Substantia nigra (tissue), 51 donors: ENCODE measurements at places on chromosomes 1 and 21.
A peak's percentile ranks its signal among the peaks of the same experiment; 100 is the strongest.

DNA sequence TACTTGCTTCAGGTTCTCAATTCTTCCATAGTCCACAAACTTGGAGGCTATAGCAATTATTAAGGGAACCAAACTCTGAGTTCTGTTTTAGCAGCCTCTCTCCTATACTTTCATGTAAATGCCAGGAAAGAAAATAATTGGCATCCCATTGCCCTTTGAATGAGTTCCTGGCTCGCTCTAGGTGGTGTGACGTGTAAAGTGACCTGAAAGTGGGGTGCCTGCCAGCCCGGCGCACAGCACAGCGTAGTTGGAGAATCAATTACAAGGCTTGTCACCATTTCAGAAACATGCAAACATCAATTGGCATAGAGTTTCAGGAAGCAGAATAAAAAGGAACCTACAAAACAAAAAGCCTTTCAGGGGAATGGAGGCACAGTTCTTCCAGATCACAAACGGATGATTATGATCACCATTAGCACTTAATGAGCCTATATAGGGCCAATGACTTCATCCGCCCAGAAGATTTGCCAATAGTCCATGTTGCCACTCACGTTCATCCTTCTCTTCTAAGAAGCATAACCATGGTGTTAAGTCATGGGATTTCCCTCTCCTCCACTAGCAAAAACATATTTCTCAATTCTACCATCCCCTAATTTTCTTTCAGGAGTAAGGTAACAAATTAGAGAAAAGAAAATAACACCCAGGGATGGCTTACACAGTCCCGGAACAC lies 354.6 kb upstream of the ADGRL2 start:
- DNase-seq: no peak

GRCh38 chr1:202234331-202235002 lies 40.9 kb downstream of the LGR6 start:
- no peak for DNase-seq

DNA sequence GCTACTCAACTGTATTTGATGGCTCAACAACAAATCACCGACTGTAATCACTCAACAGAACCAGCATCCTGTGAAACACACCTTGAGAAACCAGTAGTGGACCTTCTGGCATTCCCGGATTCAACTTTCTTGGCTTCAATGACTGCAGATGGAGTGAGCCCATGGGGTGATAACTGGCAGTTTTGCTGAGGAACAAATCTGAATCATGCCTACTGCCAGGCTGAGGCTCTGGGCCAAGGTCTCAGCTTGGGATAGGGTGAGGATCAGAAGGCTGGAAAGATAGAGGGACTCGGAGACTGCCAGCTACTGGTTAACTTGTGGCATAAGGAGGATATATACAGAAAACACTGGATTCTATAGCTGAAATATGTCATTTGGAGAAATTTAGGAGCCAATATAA lies 63.5 kb upstream of the DIRAS3 start:
- no peak for DNase-seq

GRCh38 chr21:34782506-34783360 lies 113.9 kb downstream of the CLIC6 start:
- no peak for DNase-seq

DNA sequence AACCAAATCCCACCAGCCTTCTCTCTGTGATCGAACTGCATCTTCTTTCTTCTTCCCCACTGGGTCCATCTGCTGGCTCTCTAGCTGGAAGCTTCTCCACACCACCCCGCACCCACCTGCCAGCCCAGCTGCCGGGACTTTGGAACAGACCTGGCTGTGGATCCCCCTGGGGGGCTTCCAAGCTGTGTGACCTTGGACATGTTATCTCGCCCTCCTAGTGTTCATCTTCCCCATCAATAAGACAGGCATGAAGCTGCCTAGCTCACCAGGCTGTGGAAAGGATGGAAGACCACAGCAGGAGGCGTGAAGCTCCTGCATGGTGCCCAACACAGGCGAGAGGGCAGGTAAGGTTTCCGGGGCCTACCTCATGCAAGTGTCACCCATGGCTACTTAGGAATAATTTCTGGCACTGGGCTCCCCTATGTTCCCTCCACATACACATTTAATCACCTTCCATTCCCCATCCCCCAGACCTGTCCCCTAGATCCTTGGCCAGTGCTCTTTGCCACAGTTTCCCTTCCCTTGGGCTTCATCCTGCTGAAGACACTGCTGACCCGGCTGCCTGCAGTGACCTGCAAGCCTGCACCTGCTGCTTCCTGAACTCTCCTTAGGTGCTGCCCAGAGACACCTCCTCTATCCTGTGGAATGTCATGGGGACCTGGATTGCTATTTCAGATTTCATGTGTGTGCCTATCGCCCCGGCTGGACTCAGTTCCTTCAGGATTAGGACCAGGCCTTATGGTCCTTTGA lies 13.2 kb upstream of the C2CD2 start:
- no peak for DNase-seq

GRCh38 chr1:200794506-200795065 lies 55.9 kb downstream of the CAMSAP2 start:
- DNase-seq: peak; percentile 5

GRCh38 chr1:36464605-36465393 lies 615 bp upstream of the MRPS15 start:
- no peak for DNase-seq

DNA sequence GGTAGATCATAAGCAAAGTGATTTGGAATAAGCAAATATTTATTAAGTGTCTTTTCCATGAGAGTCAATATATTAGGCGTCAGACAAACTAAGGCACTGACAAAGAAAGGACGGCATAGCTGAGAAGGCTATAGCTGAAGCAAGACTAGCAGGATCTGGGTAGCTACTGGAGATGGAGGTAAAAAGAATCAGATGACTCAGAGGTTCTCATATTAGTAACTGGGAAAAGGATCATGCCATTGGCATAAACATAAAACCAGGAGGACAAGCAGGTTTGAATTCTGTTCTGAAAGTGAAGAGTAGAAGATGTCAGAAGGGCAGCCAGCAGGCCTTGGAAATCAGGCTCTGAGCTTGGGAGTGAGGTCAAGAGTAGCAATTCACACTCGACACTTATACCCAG lies 531.9 kb downstream of the PTPRC start:
- DNase-seq: no peak

DNA sequence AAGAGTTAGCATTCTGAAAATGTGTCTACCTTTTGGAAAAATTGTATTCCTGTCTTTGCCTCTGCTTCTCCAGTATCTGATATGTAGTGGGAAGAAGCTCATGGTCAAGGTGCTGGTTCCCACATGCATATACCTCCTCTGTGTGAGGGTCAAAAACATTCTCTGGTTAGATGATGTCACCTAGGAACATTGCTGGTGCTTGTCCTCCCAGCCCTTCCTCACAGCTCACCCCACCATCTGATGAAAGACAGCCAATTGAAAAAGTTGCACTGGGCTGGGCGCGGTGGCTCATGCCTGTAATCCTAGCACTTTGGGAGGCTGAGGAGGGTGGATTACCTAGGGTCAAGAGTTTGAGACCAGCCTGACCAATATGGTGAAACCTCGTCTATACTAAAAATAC lies 154.4 kb downstream of the NR5A2 start:
- no peak for DNase-seq

DNA sequence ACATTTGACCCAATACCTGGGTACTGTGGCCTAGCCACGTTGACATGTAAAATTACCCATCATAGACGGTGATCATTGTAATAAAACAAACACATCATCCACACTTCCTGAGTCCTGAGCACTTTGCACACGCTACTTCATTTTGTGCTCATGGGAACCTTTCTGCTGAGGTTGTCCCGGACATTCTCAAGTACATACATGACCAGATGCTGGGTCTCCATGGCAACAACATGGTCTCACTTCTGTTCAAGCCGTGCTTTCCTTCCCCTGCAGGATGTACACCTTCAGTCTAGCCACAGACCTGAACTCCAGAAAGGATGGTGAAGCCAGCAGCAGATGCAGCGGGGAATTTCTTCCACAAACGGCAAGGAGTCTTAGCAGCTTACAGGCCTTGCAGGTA lies 22.7 kb downstream of the UBASH3A start:
- no peak for DNase-seq

- DNase-seq: no peak
Measured at GRCh38 chr1:198681252-198681651, 42.4 kb downstream of the PTPRC start.

DNA sequence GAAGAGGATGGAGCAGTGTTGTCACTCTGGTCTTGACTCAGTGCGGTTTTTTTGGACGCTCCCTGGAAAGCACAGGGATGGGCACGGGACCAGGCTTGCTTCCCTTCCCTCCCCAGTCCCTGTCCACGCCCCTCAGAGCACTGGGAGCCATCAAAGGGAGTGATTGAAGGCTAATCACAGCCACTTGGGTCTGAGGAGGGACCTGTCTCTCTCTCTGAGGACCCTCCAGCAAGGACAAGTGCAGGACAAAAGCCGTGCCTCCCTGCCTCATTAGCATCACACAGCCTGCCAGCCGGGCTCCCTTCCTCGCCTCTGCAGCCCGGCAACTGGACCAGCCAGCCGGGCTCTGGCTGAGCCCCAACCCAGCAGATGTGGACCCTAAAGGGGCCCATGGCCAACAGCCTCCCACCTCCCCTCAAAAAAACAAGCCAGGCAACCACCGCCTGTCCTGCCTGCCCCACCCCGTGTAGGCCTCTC lies 18.6 kb upstream of the PDZK1IP1 start:
- no peak for DNase-seq

- DNase-seq: no peak
Measured at GRCh38 chr1:186564582-186564981, 103.7 kb upstream of the PDC start.

- DNase-seq: no peak
Measured at GRCh38 chr1:9106286-9106685, 22.6 kb downstream of the GPR157 start.

GRCh38 chr1:55069280-55069679 lies 29.9 kb downstream of the PCSK9 start:
- DNase-seq: no peak

DNA sequence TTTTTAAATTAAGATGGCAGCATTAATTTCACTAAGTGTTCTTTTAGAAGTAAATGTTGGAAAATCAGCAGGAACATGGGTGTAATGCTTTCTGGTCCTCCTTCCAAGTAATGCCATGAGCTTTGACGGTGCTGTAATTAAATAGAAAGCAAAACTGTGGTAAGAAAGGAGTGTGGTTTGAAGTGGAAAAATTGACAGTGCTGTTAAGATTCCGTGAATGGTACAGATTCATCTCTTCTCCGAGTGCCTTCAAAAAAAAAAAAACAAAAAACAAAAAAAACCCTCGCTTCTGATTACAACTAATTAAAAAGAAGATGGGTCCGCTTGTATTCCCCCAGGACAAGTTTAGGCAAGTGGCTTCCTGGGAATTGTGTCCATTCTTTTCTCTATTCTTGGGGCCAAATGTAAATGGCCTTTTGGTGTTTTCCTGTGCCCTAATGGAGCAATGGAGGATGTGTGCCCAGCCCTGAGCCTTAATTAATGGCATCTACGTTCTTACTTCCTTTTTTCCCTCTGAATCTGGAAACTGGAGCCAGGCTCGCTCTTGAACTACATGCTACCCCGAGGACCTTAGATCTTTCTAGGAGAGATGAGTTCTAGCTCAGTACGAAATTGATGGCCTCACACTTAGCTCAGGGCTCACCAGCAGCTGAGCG lies 5.1 kb downstream of the LMO4 start:
- DNase-seq: no peak

DNA sequence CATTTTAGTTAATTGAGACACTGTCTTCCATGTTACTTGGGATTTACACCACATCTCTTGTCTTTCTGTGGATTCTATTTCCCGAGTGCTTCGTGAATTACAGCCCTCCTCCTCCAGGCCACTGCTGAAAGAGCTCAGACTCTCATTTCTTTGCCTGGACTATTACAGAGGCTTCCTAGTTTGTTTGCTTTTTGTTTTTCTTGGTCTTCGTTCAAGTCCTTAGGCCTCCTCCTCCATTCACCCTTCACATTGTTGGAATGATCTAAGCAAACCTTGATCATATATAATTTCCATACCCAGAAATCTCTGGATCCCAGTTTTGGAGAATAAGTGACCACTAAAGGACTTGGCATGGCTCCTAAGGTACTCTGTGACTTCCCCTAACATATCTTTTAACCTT lies 94.1 kb downstream of the CNIH3 start:
- DNase-seq: no peak
